ENCODE measurements at places on chromosomes 16 and 17.

GRCh38 chr17:45316434-45317110, at the start of gene MAP3K14:
MAP3K14 (minus strand) TSS chr17:45317020; CDS start chr17:45290745, 26,275 bp downstream.
- H3K4me3 ChIP-seq = peak within 1 kb of the TSS; percentile 68
- no peaks in the 10 kb centered on the region for H3K27me3 ChIP-seq
- H3K36me3 ChIP-seq = no peaks in the 10 kb centered on the region
- H3K27ac ChIP-seq = peak within 1 kb of the TSS; percentile 15
- peaks cover 3% of the 10 kb centered on the region for H3K4me1 ChIP-seq

DNA sequence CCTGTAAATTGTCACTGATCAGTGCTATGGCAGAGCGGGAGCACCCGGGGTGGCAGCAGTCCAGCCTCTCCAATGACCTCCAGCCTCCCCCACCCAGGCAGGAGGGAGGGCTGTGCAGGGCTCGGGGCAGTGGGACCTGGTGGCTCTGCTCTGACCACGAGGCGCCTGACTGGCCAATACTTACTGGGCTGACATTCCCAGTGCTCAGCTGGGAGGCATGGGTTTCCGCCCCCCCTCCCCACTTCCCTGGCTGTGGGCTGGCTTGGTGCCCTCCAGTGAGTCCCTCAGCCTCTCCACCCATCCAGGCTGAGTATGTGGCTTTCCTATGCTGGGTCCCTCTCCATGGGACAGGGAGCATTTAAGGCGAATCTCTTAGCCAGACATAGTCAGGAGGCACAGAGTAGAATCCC, 2.7 kb downstream of the SOCS3 start:
- no peaks in the 10 kb centered on the region for H3K27me3 ChIP-seq
- H3K36me3 ChIP-seq = no peaks in the 10 kb centered on the region
- H3K4me3 ChIP-seq = no peak overlapping the region
- H3K4me1 ChIP-seq = peaks cover 5% of the 10 kb centered on the region
- no peak overlapping the region for H3K27ac ChIP-seq

DNA sequence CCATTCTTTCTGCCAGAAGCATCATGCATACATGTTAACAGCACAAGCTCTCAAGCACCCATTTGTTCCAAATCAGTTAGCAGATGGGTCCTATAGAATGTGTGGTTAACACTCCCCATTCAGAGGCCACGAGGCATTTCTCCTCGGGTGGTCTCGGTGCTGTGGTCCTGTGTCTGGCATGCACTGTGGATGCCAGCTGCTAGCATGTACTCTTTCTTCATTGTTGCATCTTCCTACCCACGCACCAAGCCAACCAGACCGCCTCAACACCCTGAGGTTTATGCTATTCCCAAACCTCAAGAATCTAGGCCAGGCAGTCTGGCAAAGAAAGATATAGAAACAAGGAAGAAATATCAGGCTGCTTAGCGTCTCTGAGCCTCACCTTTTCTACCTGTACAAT, 27.8 kb upstream of the MRTFB start:
- no peak overlapping the region for H3K4me3 ChIP-seq
- H3K36me3 ChIP-seq = no peaks in the 10 kb centered on the region
- H3K27me3 ChIP-seq = no peaks in the 10 kb centered on the region
- no peak overlapping the region for H3K27ac ChIP-seq

DNA sequence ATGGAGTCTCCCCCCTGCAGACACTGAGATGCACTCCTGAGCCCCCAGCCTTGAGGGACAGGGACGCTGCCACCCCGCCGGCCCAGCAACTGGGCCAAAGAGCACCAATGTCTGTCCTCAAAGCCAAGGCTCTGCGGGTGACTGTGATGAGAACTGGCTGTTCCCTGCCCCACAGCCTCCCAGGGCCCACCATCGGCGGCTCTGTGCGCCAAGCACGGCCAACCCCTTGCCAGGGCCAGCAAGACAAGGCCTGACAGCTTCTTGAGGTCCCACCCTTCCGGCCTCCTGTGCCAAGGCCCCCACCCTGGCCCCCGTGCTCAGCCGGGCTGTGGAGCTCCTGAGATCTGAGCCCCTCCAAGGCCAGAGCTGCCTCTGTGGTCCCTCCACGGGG, 34.2 kb upstream of the PABPN1L start:
- H3K36me3 ChIP-seq = no peaks in the 10 kb centered on the region
- H3K4me1 ChIP-seq = no peaks in the 10 kb centered on the region
- no peak overlapping the region for H3K4me3 ChIP-seq

DNA sequence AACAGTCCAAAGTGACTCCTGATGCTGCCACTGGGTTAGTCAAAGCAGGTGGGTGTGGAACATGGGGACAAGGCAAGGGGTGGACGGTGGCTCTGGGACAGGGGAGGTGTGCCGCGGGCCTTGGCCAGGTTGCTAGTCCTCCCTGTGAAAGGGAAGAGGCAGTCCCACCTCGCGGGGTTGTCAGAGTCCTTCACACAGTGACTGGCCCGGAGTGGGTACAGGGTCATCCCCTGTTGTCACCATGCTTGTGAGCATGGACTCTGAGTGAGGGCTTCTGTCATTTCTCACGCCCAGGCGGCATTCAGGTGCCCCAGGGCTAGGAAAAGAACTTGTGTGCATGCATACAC, 3.1 kb upstream of the ZNF469 start:
- no peaks in the 10 kb centered on the region for H3K36me3 ChIP-seq
- no peak overlapping the region for H3K4me3 ChIP-seq
- no peak for DNase-seq

DNA sequence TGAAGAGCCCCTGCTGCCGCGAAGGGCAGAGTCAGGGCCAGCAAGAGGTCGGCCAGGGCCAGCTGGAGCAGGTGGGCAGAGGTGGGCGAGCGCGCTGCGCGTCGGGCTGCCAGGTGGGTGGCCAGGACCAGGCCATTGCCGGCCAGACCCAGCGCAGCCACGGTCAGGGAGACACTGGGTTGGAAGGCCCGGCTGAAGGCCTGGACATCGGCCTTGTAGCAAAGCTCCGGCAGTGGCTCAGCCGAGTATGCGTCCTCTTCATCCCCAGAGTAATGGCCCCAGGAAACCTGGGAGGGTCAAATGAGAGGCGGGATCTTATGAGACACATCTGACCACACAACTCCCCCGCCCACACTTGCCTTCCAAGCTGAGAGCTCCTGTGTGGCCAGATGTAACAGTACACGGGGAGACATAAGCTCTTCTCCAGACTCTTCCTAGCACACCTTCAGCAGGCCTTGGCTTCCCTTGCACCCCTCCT, 1.3 kb downstream of the CCR10 start:
- H3K27ac ChIP-seq = peak overlapping the region; percentile 85
- no peaks in the 10 kb centered on the region for H3K4me1 ChIP-seq
- H3K27me3 ChIP-seq = no peaks in the 10 kb centered on the region
- H3K36me3 ChIP-seq = no peaks in the 10 kb centered on the region

GRCh38 chr17:21292867-21293830, 8.6 kb downstream of the MAP2K3 start:
- H3K27me3 ChIP-seq = no peaks in the 10 kb centered on the region
- no peak overlapping the region for H3K4me3 ChIP-seq
- H3K36me3 ChIP-seq = no peaks in the 10 kb centered on the region
- H3K27ac ChIP-seq = no peak overlapping the region

GRCh38 chr16:1884155-1884760, 12.3 kb upstream of the MEIOB start:
- H3K4me1 ChIP-seq = no peaks in the 10 kb centered on the region
- no peak overlapping the region for H3K4me3 ChIP-seq
- H3K36me3 ChIP-seq = no peaks in the 10 kb centered on the region
- no peaks in the 10 kb centered on the region for H3K27me3 ChIP-seq
- no peak for DNase-seq

DNA sequence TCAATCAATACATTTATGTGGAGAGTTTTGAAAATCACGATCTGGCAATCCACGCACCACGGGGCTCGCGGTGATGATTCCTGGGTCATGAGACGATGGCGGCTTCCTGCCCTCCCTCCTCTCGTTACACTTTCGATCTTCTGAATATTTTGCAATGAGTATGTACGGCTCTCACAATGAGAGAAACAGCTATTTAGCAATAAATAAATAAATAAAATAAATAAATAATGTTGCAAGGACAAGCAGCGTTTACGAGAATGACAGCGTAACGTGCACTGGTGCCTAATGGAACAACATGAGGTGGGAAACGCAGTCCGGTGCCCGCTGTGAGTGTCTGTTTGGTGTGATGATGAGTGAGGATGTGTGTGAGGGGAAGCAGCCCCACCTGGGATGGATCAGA, 46.7 kb upstream of the JPH3 start:
- no peaks in the 10 kb centered on the region for H3K36me3 ChIP-seq
- no peaks in the 10 kb centered on the region for H3K27me3 ChIP-seq
- DNase-seq = no peak
- no peak overlapping the region for H3K27ac ChIP-seq
- H3K4me3 ChIP-seq = no peak overlapping the region
- no peaks in the 10 kb centered on the region for H3K4me1 ChIP-seq

DNA sequence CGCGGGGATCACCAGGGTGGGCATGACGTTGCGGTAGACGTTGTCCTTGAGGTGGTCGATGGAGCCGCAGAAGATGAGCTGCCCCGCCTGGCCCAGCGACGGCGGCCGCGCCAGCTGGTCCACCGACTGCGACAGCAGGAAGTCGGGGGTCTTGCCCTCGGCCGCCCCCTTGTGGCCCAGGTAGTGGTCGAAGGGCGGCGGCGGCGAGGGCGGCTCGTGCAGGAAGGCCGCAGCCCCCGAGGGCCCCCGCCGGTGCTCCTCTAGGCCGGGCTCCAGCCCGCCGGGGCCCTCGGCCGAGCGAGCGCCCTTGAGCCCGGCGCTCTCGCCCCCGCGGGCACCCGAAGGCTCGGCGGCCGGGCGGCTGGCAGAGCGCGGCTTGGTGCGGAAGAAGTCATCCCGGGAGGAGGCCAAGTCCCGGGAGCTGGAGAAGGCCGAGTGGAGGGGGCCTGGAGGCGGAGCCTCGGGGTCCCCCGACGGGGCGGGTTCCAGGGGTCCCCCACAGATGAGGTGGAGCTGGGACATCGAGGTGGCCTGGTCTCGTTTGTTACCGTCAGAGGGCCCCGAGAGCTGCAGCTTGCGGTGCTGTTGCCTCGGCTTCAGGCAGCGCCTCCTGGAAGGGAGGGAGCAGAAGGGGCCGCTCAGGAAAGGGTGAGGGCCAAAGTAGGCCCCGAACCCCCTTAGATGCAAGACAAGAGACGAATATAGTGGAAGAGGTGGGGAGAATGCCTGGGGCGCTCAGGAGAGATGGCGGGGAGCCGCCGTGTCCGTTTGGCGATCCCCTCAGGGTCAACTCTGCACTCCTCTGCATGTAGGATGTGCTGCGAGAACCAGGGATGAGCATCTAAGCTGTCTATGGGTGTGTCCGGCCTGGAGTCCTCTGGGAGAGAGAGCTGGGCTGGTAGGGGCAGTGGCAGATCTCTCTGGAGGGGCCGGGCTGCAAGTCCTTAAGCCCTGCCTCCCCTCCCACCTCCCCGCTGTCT, 8.8 kb downstream of the FAM171A2 start:
- H3K27me3 ChIP-seq = no peaks in the 10 kb centered on the region
- H3K4me1 ChIP-seq = no peaks in the 10 kb centered on the region
- no peaks in the 10 kb centered on the region for H3K36me3 ChIP-seq
- no peak for DNase-seq
- H3K4me3 ChIP-seq = no peak overlapping the region

DNA sequence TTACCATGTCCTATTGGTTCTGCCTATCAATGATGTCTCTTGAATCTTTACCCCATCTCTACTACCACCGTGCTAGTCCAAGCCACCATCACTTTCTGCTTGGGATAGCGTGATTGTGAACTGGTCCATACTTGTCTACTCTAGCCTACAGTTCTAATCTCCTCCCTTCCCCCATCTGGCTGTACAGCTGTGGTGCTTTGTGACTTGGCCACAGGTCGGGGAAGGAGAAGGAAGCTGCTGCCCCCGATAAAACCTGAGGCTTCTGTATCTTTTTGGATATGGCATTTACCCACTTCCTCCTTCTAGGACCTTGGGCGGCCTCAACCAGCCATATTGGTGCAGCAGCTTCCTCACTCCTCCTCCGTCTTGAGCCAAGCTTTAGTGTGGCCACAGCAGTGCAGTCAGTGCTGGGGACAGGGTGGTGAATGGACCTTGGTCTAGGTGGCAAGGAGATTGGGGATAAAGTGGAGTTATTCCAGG, 314 bp upstream of the ITGA2B start:
- no peaks in the 10 kb centered on the region for H3K4me1 ChIP-seq
- no peaks in the 10 kb centered on the region for H3K27me3 ChIP-seq
- DNase-seq = no peak
- no peak overlapping the region for H3K4me3 ChIP-seq

DNA sequence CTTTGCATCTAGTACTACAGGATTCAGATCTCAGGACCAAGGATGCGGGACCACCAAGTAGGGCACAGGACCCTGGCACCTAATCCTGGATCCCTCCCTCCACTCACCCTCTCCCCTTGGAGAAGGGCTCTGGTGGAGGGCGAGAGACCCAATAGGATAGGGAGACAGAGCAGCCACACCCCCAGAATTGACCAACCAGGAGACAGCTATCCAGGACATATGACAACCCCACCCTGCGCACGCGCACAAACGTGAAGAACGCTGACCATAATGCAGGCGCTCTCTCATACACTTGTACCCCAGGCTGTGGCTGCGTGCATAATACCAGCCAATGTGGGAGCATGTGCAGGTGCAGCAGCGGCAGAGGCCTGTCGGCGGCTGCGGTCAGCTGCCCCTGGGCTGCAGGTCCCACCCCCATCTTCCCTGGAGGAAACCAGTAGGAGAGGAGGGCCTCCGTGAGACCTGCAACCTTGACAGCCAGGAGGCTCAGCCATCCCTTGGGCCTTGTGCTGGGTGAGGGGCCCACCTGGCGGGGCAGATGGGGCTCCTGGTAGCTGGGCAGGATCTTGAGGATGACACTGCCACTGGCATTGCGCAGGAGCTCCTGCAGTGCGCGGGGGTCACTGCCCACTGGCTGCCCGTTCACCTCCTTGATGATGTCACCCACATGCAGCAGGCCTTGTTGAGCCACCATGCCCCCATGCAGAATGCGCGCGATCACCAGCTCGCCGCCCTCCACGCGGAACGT, 25.4 kb downstream of the MPP2 start:
- no peak for DNase-seq
- no peaks in the 10 kb centered on the region for H3K27me3 ChIP-seq
- H3K27ac ChIP-seq = no peak overlapping the region
- H3K4me1 ChIP-seq = no peaks in the 10 kb centered on the region
- H3K4me3 ChIP-seq = no peak overlapping the region

GRCh38 chr17:61476476-61477203, 24.4 kb downstream of the TBX4 start:
- no peaks in the 10 kb centered on the region for H3K36me3 ChIP-seq
- H3K4me3 ChIP-seq = no peak overlapping the region
- DNase-seq = peak; percentile 56
- no peaks in the 10 kb centered on the region for H3K4me1 ChIP-seq
- no peak overlapping the region for H3K27ac ChIP-seq

DNA sequence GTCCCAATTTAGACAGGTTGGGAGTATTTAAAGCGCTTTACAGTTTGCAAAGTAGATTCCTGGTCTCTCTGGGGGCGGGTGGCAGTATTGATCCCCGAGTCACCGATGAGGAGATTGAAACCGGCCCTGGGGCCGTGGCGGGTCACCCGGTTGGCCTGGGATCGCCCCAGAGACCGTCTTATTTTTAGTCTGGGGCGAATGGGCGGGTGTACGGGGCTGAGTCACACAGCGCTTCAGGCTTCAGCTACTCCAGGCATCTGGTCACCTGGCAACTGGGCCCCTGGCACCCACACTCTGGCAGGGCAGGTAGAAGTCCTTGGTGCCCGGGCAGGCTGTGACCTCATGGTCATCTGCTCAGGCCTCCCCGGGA, 669 bp downstream of the MIEF2 start:
- no peaks in the 10 kb centered on the region for H3K27me3 ChIP-seq
- H3K4me1 ChIP-seq = peaks cover 5% of the 10 kb centered on the region
